ENCODE measurements at places on chromosomes 3 and 15.

- no peak for DNase-seq
Measured at GRCh38 chr3:63842127-63842526, 21.5 kb downstream of the THOC7 start.

GRCh38 chr15:77749236-77749997, 116.7 kb upstream of the LINGO1 start:
- DNase-seq: no peak

DNA sequence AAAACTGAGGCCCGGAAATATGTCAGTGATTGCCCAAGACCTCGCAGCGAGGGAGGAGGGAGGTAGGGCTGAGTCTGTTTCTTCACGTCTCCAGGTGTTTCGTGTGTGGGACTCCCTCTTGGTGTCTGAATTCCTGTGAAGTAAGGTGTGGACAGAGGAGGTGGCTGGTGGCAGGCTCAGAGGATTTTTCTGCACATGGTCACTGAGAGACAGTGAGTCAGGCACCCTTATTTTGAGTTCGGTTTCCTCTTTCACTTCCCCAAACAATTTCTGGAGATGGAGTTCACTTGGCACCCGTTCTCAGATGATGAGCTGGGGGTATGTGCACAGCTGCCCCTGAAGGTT, 46.3 kb upstream of the VPS8 start:
- no peak for DNase-seq

GRCh38 chr15:58331560-58331912, 100.3 kb upstream of the LIPC start:
- DNase-seq: no peak

- no peak for DNase-seq
Measured at GRCh38 chr15:64066451-64066850, 20.2 kb upstream of the DAPK2 start.

GRCh38 chr3:10744098-10744465, 71.9 kb upstream of the SLC6A11 start:
- no peak for DNase-seq

DNA sequence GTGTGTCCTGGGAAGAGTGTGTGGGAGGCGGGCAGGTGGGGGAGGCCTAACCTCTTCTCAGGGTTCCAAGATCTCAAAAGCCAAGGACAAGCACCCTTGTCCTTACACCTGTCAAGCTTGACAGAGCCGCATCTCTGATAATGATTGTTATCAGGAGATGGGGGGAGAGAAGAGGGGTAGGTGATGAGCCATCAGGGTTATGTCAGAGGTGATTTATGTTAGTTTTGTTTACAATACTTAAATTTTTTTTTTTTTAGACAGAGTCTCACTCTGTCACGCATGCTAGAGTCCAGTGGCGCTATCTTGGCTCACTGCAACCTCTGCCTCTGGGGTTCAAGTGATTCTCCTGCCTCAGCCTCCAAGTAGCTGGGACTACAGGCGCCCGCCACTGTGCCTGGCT, 7.4 kb upstream of the NCBP2 start:
- no peak for DNase-seq

Data from activated CD8-positive, alpha-beta memory T cell treated with anti-CD3 and anti-CD28 coated beads for 1 hour (primary cell).